NCI-H2081 treated with DMSO at 0.1 percent for 48 hours (cell line): ENCODE measurements at places on chromosomes 1 and 21.

GRCh38 chr1:22830757-22831340, 120.2 kb downstream of the EPHB2 start:
- no peak for DNase-seq

DNA sequence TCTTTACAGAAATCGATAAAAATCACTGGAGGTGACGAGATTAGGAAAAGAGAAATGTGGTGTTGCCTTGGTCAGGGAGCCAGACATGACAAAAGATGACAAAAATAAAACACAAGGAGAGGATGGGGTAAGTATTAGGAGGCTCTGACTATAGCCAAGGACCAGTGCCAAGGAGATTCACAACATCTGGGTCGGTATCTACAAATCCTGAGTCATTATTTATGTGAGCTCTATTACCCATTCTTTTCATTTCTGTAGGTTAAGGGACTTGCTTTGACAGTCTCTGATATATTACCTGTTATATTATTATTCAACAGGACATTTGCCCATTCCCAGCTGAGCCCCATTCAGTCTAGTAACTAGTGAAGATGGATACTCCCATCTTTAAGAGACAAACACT, 120.8 kb downstream of the TYW3 start:
- DNase-seq: no peak

DNA sequence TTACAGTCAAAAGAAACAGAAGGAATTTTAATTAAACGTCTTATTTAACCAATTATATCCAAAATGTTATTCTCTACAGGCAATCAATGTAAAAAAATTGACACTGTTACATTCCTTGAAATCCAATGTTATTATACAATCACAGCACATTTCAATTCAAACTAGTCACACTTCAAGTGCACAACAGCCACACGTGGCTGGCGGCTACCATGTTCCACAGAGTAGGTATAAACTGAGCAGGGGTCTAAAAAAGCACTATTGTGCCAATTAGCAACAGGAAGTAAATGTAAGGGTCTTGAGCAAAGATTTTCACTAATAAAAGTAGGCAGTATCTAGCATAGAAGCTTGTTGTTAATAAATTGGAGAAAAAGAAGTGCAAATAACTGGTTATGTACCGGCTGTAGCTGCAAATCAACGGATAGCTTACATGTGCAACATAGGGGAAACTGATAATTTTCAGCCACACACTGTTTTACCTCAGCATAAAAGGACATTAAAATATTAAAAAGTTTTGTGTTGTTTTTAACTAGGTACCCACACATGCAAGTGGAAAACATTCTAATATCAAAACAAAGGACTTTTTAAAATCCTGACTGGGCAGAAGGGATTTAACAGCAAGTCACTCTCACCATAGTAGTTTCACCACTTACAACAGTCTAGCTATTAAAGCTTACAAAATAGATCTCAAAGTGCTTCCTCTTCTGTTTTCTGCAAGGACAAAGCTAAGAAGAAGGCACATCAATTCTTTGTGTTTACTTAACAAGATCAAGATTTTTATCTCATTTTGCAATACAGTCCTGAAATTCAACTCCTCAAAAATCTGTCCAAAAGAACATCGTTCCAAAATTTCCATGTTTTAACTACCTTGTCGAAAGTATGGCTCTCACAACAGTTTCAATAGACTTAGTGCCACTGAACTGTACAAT, 2.5 kb downstream of the CSDE1 start:
- no peak for DNase-seq

DNA sequence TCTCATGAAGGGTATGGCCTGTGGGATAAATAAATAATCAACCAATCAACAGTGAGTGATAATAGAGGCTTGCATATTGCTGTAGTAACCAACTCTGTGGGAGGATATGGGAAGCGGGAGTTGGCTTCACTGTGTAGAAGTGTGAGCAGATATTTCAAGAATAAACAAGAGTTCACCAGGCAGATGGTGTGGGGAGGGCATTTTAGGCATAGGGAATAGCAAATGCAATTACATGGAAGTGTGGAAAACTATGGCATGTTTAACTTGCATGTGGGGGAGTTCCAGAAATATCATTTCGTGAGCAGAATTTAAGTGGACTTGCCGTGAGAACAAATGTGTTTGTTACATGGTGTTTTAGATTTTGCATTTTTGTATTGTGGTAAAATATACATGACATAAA, 95.2 kb downstream of the SPATA46 start:
- DNase-seq: no peak

DNA sequence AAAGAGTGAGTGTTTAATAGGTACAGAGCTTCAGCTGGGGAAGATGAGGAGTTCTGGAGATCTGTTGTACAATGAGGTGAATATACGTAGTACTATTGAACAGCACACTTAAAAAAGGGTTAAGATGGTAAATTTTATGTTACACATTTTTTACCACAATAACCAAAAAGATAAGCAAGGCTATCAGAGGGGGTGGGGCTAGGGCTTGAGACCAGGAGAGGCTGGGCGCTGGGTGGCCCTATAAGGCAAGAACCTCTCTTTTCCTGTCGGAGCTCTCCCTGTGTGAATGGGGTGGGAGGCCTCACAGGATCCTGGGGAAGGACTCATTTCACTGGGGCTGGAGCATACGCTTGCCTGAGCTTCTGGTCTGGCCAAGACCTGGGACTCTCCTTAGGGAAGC, 9.0 kb downstream of the SLC41A1 start:
- DNase-seq: no peak

- DNase-seq: no peak
Measured at GRCh38 chr1:23650344-23650990, 41.1 kb upstream of the RPL11 start.

DNA sequence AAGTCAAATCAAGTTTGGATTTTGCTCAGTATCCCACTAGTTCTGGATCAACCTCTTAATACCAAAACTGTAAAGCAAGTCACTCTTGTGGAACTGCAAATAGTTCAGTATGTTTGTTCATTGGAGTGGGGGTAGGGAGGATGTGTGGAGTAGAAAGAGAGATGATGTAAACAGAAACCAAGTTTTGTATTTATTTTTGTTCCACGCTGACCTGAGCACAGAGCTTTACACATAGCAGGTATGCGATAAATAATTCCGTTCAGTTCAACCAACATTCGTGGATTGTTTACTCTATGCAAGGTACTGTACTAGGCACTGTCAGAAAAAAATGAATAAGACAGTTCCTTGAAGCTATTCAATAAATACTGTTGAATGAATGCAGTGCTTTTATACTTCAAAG, 4.5 kb upstream of the ZNF644 start:
- no peak for DNase-seq

DNA sequence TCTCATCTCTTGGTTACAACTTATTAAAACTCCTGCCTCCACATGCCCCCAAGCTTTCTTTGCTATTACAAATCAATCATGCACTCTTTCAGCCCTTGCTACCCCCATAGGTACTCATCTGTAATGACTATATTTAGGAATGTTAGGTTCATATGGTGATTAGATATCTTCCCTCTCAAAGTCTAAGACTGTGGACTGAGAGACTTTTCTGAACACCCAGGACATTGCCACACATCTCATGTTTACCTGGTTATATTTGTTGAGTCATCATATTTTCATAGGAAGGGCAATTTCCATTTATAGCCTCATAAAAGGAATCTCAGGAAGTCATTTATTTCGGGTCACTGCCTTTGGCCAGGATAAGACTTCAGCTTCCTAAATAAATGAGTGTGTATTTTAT, 81.5 kb upstream of the LPGAT1 start:
- no peak for DNase-seq
